ENCODE measurements at places on chromosomes 6 and 20.
A peak's percentile ranks its signal among the peaks of the same experiment; 100 is the strongest.

GRCh38 chr6:96299525-96299924 lies 222.1 kb upstream of the UFL1 start:
- DNase-seq, result no peak

- DNase-seq, result no peak
Observed at GRCh38 chr20:25270829-25271251, 23.0 kb downstream of the PYGB start.

GRCh38 chr6:31946370-31946885 lies 533 bp downstream of the CFB start:
- DNase-seq, result no peak

DNA sequence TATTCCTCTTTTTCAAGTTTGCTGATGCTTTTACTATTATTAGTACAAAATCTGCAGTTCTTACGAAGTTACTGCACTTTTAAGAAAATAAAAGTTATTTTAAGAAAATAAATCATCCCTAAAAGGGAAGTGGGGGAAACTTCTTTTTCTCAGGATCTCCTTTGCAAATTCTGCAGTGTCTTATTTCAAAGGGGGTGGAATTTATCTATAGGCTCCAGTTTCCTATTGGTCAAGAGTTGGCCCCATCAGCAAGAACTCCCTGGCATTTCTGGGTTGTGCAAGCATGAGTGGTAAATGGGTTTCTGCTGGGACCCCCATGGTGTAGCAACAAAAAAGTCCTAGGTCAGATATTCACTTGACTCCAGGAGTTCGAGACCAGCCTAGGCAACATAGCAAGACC lies 136.3 kb upstream of the PRDM1 start:
- no peak for DNase-seq

- no peak for DNase-seq
Observed at GRCh38 chr6:32752580-32752979, 10.8 kb downstream of the HLA-DQB2 start.

GRCh38 chr6:56714273-56714672 lies 71.6 kb upstream of the DST start:
- DNase-seq, result no peak

- peak; percentile 86 for DNase-seq
Observed at GRCh38 chr6:27374824-27375612, 13.5 kb upstream of the ZNF391 start.

- peak; percentile 100 for DNase-seq
Observed at GRCh38 chr6:32195652-32195901, 3.1 kb upstream of the GPSM3 start.

- DNase-seq, result no peak
Observed at GRCh38 chr20:13904766-13905165, 85.6 kb downstream of the SEL1L2 start.

- no peak for DNase-seq
Observed at GRCh38 chr6:52577778-52578463, 1.1 kb upstream of the TRAM2 start.

GRCh38 chr20:44585057-44585963 lies 2.9 kb downstream of the PKIG start:
- DNase-seq, result no peak

DNA sequence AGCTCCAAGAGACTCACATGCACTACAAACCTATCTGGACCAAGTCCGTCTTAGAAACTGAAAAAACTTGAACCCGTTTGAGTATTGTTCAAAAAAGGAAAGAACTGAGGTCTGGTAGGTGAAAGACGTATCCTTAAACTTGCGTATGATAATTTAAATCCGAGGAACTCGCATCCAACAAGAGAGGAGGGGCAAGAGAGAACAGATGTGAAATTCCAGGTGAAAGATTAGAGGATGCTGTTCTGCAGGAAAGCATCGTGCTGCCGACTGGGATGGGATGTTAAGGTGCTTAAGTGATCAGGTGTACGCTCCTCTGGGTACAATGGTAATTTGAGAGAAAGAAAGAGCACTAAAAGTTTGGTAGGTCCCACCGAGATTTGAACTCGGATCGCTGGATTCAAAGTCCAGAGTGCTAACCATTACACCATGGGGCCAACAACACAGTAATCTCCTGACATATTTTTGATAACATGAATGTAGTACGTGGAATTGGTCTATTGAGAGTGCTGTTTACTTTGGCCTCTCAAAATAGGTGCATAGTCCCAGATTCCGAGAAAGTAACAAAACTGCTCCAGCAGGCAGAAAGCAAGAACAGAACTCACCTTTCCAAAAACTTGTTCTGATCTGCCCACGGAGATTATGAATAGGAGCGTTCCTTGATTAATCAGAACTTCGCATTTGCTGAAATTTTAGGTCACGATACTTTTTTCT lies 53.5 kb upstream of the BTN3A2 start:
- DNase-seq, result peak; percentile 75

DNA sequence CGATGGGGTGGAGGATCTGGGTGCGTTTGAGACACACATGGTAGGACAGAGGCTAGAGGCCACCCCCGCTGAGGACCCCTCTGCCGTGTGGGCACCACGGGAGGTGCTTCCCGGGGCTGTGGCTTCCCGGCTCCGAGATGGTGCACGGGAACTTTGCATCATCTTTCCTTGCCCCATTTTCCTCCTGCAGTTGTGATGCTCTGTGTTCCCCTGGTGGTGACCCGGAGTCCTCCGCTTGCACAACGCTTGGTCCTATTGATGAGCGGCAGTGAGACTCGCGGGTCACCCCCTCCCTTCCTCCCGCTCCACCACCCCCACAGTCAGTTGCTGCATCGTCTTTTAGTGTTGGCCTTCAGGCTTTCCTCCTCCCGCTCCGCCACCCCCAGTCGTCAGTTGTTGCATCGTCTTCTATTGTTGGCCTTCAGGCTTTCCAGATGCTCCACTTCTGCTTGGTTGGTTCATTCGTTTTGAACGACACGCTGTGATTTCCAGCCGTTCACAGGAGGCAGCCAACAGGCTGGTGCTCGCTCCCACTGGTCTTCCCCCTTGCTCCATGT lies 37.3 kb downstream of the PYGB start:
- no peak for DNase-seq

GRCh38 chr6:75130784-75131183 lies 75.1 kb downstream of the COL12A1 start:
- DNase-seq, result no peak

DNA sequence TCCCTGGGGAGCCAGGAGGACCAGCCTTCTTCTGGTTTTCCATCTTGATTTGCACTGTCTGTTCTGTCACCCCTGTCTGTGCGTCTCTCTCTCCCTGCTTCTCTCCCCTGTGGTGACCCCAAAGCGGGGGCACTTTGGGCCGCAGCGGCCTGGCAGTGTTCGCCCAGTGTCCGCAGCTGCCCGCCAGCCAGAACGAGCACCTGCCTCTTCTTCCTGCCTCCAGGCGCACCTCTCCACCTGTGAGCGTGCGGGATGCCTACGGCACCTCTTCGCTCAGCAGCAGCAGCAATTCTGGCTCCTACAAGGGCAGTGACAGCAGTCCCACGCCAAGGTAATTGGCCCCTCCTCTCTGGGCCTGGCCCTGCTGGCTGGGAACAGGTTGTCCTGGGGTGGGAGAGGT lies 30.8 kb downstream of the SNPH start:
- no peak for DNase-seq

DNA sequence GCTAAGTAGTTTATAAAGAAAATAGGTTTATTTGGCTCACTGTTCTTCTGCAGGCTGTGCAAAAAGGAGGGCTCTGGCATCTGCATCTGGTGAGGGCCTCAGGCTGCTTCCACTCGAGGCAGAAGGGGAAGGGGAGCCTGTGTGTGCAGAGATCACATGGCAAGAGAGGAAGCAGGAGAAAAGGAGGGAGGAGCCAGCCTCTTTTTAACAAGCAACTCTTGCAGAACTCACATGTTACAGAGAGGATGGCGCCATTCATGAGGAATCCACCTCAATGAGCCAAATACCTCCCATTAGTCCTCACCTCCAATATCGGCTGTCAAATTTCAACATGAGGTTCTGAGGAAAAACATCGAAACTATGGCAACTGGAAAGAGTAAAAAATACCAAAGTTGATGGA lies 666.6 kb upstream of the SLC35B3 start:
- DNase-seq, result no peak

DNA sequence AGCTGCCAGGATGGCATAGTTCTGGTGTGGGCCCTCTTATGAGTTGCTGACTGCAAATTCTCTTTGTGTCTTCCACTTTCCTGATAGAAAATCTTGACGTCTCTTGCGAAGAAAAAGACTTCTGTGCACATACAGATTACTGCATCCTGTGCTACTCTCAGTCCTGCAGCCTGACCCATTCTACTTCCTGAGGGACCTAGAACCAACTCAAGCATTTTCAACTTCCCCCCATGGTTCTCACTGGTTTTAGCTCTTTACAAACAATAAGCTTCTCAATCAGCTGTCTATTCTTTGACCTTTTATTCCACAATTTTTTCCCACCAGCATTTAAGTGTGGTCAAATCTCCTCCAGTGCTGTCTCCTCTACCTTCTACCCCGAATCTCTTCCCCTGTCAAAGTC lies 13.4 kb upstream of the KLHL32 start:
- no peak for DNase-seq

DNA sequence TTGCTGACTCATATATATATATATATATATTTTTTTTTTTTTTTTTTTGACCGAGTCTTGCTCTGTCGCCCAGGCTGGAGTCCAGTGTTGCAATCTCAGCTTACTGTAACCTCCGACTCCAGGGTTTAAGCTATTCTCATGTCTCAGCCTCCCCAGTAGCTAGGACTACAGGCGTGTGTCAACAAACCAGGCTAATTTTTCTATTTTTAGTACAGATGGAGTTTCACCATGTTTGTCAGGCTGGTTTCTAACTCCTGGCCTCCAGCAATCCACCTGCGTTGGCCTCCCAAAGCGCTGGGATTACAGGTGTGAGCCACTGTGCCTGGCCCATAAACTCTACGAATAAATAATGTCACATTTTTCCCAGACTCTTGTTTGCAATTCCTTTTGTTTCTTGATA lies 4.8 kb downstream of the LRP11 start:
- DNase-seq, result peak; percentile 68

DNA sequence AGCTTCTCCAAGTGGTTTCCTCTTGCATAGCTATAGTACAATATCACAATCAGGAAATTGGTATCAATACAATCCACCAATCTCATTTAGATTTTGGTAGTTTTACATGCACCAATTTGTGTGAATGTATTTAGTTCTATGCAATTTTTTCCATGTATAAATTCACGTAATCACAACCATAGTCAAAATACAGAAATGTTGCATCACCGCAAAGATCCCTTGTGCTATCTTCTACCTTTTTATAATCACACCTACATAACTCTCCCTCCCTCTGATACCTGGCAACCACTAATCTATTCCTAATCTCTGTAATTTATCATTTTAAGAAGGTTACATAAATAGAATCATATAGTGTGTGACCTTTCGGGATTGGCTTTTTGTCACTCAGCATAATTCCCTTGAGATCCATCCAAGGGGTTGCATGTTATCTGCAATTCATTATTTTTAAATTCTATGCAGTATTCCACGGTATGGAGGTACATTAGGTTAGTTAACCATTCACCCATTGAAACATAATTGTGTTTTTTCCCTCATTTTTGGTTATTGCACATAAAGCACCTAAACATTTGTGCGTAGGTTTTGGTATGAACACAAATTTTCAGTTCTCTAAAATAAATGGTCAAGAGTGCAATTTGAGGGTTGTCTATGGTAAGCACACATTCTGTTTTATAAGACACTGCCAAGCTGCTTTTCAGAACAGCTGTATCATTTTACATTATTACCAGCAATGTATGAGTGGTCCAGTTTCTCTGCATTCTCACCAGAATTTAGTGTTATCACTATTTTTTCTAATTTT lies 95.1 kb upstream of the SLC22A23 start:
- no peak for DNase-seq

DNA sequence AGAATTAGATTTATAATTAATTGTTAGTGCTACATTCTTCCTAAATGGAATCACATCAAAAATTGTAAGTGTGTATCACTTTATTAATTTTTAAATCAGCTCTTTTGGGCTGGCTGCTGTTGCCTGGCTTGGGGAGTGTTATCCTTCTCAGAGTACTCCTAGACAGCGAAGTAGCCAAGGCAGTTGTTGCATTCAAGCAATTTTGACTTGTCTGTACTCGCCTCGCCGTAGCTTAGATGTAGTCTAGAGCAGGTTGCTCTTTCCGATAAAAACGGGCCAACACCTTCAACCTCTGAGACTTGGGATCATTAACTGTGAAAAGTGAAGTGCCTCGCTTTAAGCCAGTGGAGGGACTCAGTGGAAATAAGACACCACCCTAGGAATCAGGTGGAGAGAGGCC lies 151.3 kb downstream of the FARS2 start:
- no peak for DNase-seq

DNA sequence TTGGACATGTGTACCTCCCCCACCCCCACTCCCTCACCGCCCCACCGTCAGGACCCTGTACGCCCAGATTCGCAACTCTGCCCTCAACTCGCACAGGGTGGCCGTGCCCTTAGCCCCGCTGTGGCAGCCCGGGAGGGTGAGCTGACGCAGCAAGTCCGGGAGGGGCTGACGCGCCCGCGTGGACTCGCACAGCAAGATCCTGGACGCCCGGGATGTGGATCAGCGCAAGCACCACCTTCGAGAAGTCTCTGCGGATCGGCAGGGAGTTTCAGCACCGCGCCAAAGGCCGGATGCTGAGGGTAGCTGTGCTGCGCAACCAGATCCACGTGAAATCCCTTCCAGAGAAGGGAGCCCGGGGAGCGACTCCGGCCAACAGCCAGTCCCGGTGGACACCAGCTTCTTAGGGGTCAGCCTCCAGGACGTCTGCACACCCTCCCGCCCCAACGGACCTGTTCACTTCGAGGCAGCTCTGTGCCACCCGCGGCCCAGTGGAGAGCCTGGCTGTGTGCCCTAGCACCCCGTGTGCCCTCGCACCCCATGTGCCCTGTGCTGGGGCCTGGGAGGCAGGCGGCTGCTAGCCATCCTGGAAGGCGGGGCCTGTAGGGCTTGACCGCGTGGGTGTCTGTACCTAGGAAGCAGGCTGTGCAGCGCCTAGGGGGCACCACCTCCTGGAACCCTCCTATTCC lies 6.7 kb upstream of the GJA10 start:
- no peak for DNase-seq

GRCh38 chr6:168903613-168904345 lies 349.9 kb downstream of the THBS2 start:
- DNase-seq, result no peak

- no peak for DNase-seq
Observed at GRCh38 chr20:53958260-53958659, 112.1 kb downstream of the BCAS1 start.

DNA sequence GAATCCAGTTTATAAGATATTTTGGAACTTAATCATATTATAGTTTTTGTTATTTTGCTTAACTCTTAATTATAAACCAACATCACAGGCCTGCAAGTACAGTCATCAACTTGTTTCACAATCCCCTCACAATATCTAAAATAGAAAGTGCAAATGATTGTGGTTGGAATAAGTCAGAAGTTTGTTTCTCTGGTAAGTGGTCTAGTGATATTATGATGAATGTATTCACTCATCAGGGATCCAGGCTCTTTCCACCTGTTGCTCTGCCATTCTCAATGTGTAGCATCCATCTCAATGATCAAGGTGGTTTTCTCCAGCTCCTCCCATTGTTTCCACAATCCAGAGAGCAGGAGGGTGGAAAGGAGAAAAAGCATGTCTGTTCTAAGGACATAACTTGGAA lies 54.2 kb downstream of the OPN5 start:
- DNase-seq, result no peak
